ENCODE measurements at places on chromosomes 6 and 20.

GRCh38 chr6:46191961-46192360 lies 21.2 kb upstream of the ENPP5 start:
- no peak for DNase-seq

GRCh38 chr20:24732599-24732998 lies 216.5 kb upstream of the CST7 start:
- no peak for DNase-seq

GRCh38 chr6:134035823-134036296 lies 16.6 kb downstream of the SLC2A12 start:
- DNase-seq: peak; percentile 42

DNA sequence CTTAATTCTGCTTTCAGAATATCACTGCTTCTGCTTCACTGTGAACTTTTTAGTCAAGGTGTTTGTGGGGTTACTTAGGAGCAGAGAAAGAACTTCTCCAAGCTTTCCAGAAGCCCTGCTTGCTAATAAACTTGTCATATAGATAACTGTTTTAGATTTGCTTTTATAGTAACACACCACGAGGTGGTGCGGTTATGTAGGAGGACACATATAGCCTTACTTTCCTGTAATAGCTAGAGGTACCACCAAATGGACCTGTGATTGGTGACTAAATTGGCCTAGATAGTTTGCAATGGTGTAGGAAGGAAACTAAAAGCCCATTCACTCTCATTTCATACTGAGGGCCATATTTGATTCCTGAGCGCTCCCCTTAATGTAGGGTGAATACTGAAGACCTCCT lies 52.3 kb upstream of the BCLAF1 start:
- no peak for DNase-seq

DNA sequence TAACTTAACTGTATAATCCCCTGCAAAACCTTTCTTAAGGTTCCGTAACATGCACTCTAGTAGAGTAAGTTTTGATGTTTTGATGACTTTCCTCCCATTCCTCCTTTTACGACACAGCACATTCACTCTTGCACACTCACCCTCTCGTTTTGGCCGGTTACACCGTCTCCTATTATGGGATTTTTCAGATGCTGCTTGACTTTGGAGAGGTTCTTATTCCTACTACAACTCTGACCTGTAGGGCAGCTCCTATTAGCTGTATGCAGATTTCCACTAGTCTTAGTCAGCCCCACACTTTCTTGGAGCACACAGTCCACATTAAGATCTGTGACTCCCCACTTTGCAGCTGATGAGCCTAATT lies 223.7 kb upstream of the SYNCRIP start:
- DNase-seq: no peak

DNA sequence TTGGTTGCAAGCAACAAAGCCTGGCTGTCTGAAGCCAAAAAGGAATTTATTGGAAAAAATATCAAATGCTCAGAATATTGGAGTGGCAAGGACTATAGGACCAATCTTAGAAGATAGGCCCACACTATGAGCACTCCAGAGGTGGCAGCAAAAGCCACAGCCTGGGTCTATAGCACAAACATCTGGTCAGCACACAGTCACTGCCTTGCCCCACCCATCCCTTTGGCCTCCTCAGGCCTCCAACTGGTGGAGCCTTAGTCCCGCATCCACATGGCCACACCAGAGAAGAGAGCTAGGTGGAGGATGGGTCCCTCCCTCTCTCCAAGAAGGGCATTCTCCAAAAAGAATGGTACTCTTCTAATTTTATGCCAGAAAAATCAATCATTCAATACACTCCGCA lies 14.0 kb downstream of the NUDT3 start:
- no peak for DNase-seq

DNA sequence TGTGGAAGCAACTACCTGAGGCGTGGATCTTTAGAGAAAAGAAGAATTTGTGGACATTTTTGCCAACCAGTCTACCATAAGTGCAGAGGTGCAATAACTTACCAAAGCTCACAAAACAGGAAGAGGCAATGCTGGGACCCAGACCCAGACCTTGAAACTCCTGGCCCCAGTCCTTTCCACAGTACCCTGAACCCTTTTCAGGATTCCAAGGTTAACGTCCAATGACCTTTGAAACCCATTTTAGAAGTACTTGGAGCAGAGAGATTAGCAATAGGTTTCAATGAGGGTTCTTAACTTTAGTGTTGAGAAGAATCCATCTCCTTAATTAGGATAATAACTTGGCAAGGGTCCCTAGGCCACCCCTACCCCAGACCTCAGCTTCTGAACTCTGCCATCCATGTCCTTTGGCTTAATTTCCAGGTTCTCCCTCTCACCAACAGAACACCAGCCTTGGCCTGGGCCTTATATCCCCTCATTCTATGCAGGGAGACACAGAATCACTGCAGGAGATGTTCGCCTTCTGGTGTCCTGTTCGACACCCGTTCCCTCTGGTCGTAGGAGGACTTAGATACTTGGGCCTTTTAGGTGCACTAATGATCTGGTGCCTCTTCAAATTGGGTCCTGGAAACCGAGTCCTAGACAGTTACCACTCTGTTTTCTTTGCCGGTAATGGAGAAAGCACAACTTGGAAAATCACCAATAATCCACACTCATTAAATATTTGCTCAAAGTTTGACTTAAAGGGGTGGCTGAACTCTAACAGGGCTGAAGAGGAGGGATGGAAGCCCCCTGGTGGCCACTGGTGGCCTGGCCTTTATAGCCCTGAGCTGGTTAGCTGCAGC lies 40.6 kb downstream of the ISM1 start:
- peak; percentile 74 for DNase-seq

DNA sequence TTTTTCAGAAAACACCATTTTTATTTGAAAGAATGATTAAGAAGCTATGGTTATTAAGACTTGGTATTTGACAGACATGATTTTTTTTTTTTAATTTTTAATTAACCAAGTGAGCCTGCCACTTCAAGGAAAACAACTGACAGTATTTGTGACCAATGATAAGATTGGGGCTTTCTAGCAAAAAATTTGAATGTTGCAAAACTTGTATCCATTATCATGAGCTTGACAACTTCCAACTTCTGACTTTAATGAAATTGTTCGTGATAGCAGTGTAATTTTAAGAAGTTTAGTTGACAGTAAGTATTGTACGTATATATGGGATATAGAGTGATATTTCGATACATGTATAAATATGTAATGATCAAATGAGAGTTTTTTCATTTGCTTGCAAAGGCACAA lies 21.6 kb upstream of the POM121L2 start:
- no peak for DNase-seq

GRCh38 chr6:48068278-48069251 lies 42.4 kb downstream of the PTCHD4 start:
- DNase-seq: no peak

DNA sequence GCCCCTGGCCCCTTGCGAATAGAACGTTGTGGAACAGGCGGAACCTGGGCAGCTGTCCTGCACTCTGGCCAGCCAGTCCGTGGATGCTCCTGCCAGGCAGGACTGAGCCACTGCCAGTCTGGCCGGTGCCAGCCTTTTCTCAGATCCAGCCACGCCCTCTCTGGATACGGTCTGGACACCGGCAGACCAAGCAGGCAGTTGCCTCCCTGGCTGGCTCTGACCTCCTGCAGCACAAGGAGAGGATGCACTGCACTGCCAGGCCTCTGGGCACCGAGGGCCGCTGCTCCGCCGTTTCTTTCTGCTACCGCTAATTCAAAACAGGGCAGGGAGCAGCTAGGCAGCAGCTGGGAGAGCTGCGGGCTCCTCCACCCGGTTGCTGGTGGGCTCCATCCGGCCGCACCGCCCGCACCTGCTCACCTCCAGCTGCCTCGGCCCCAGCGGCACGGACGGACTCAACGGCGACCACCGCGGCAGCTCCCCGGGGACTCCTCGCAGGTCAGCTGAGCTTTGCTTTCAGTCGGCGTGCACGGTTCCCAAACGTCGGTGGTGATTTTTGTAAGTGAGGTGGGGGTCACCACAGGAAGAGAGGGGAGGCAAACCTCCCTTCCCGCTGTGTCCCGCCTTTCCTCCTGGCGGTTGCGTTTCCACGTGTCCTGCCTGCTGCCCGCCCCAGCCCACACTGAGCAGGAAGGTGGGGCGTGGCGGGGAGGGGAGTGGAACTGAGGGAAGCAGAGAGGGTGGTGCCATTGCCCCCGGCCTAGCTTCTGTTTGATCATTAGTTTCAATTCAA lies 30.3 kb upstream of the AFDN start:
- DNase-seq: no peak

- DNase-seq: no peak
Observed at GRCh38 chr20:48120120-48120519, 334.8 kb upstream of the SULF2 start.

- DNase-seq: peak; percentile 34
Observed at GRCh38 chr6:13406781-13407180, 78.4 kb upstream of the TBC1D7 start.

DNA sequence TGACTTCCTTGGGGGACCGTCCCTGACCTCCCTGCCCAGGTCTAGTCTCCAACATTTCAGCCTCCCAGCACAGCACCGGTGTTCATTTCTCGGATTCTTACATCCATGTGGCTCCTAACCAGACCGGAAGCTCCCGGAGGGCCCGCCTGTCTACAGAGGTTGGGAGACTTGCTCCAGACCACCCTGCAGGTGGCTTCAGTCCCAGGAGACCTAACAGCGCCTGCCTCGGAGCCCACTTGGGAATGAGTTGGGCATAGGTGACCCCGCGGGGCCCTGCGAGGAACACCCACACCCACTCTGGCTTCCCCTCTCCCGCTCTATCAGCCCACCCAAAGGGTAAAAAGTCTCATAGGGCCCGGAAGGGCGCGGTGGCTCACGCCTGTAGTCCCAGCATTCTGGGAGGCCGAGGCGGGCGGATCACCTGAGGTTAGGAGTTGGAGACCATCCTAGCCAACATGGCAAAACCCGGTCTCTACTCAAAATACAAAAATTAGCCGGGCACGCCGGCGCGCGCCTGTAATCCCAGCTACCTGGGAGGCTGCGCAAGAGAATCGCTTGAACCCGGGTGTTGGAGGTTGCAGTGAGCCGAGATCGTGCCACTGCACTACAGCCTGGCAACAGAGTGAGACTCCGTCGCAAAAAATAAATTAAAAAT lies 5.4 kb downstream of the DPPA5 start:
- DNase-seq: no peak

GRCh38 chr6:5351552-5352210 lies 90.4 kb downstream of the FARS2 start:
- DNase-seq: no peak

- DNase-seq: no peak
Observed at GRCh38 chr6:733431-734219, 40.7 kb upstream of the EXOC2 start.

DNA sequence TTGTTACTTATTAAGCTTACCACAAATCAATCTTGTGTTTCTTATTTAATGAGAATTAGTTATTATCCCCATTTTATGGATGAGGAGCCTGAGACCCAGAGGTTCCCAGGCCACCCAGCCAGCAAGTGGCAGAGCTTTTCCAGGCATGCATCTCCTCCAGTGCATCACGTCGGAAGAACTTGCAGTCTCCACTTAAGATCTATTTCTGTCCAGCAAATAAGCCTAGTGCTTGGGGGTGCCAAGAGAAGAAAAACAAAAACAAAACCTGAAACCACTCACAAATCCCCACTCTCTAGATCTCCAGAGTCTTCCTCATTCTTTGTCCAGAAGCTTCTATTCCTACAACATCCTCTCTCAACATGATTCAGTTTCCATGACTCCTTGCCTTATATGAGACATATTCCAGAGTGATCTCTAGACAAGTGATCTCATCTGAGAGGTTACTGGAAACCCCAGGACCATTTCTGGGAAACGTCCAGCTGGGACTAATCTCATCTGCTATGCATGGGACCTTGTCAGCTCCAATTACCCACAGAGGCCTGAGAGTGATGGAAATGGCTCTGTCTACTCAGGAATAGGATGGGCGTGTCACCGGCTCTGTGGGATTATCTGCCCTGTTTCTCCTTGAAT lies 4.1 kb downstream of the GUCA1B start:
- no peak for DNase-seq

GRCh38 chr20:63703976-63704748 lies 3.6 kb downstream of the ARFRP1 start:
- DNase-seq: no peak

- DNase-seq: no peak
Observed at GRCh38 chr20:1402149-1402548, 9.3 kb upstream of the FKBP1A start.

DNA sequence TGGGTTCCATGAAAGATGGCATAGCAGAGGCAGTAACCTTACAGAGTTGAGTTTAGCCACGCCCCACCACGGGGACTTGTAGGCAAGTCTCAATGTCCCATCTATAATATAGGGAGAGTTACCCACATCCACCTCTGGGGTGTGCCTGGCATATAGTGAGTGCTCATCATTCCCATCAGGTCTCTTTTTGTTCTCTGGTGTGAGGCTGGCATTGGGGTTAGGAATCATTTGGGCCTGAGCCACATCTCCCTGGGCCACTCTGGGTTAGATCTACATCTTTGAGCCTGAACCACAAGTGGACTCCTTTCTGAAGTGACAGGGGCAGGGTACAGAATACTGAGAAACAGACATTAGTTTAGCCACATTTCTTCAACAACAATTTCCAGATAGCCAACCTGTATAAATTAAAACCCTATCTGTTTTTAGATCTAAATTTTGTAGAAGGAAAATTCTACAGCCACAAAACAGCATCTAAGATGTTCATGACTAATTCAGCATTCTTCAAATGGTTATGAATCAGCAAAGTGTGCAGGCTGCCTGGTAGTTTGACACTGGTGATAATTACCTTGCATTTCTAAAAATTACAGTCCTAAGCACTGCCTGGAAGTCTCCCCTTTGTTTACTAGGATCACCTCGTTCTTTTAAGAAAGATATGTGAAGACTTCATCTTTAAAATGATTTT lies 20.1 kb downstream of the RNF24 start:
- DNase-seq: no peak

Data from suppressor macrophage (primary cell).